ENCODE measurements at places on chromosomes 1 and 21.
A peak's percentile ranks its signal among the peaks of the same experiment; 100 is the strongest.

- peak; percentile 49 for DNase-seq
These were observed at the start of the genes PLA2G2C and UBXN10 for GRCh38 chr1:20185834-20186782. PLA2G2C (minus strand) TSS chr1:20186518; CDS start chr1:20177363, 9,155 bp downstream. UBXN10 (plus strand) TSS chr1:20186096; CDS start chr1:20190562, 4,466 bp downstream.

- DNase-seq, result no peak
These were observed 62.8 kb downstream of the XCL2 start for GRCh38 chr1:168480997-168481396.

GRCh38 chr1:76106719-76107235 is 32.2 kb downstream of the ST6GALNAC3 start:
- DNase-seq, result no peak

GRCh38 chr21:14262039-14262438 is 46.1 kb downstream of the RBM11 start:
- DNase-seq, result no peak

DNA sequence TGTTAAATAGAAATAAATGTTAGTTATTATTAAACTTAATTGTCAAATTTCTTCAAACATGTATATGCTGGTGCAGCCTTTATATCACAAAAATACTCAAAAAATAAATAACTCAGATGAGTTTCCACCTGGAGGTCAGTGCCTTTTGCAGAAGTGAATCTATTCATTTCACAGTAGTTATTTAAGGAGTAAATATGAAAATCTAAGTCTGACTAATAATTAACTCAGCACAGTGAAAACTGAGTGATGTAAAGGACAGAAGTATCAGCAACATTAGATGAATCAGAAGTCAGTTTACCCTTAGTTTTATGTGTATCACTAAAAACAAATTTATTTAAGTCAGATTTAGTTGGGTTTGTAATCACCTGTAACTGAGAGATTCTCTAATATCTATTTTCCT is 2135.4 kb downstream of the MRPL39 start:
- no peak for DNase-seq

- no peak for DNase-seq
These were observed 54.7 kb upstream of the MPC2 start for GRCh38 chr1:167991546-167991945.
